ENCODE measurements at places on chromosomes 11 and 22. TPM values are rescaled to one million over a fixed set of nuclear protein-coding genes. Genes with fewer than 3 reads are reported as not detected.

DNA sequence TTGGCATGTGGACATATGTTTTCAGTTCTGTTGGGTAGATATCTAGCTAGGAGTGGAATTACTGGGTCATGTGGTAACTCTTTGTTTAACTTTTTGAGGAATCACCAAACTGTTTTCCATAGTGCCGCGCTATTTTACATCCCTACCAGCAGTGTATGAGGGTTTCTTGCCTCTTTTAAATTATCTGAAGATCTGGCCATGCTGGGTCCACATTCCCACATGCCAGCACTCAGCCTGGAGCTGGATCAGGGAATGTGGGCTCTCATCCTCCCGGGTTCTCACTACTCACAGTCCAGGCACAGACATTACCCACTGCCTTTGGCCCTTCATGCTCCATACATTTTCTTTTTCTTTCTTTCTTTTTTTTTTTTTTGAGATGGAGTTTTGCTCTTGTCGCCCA lies 44.6 kb downstream of the RBX1 start:
- DNase-seq, result no peak

- no peak for DNase-seq
Measured at GRCh38 chr11:115921986-115922385, 417.8 kb upstream of the CADM1 start.

DNA sequence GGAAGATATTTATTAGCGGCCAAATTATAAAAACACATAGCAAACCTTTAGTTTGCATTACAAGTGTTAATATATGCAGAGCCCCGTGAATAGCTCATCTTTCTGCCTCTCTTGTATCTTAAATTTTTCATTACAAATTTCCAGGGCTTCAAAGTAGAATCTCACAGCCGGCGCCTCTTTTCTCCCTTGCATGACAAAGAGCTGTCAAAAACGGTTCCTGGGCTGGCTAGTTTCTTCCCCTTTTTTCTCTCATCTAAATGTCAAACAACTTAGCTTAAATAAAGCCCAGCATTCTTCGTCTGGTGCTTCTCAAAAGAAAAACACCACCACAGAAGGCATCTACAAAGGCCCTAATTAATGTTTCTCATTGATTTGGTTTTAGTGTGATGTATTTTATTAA lies 253.0 kb downstream of the INSC start:
- DNase-seq, result no peak

GRCh38 chr11:129747071-129747470 lies 68.6 kb upstream of the TMEM45B start:
- no peak for DNase-seq

DNA sequence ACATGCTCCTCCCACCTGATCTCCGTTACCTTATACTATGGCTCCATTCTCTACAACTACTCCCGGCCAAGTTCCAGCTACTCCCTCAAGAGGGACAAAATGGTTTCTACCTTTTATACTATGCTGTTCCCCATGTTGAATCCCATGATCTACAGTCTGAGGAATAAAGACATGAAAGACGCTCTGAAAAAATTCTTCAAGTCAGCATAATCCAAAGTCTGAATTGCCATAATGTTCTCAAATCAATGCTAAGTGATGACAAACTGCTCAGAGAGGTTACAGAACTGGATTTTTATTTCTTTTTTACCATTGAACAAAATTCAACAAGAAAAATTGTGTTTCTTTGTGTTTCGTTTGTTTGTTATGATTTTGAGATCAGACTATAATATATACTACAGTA lies 7.6 kb downstream of the OR9G4 start:
- no peak for DNase-seq

DNA sequence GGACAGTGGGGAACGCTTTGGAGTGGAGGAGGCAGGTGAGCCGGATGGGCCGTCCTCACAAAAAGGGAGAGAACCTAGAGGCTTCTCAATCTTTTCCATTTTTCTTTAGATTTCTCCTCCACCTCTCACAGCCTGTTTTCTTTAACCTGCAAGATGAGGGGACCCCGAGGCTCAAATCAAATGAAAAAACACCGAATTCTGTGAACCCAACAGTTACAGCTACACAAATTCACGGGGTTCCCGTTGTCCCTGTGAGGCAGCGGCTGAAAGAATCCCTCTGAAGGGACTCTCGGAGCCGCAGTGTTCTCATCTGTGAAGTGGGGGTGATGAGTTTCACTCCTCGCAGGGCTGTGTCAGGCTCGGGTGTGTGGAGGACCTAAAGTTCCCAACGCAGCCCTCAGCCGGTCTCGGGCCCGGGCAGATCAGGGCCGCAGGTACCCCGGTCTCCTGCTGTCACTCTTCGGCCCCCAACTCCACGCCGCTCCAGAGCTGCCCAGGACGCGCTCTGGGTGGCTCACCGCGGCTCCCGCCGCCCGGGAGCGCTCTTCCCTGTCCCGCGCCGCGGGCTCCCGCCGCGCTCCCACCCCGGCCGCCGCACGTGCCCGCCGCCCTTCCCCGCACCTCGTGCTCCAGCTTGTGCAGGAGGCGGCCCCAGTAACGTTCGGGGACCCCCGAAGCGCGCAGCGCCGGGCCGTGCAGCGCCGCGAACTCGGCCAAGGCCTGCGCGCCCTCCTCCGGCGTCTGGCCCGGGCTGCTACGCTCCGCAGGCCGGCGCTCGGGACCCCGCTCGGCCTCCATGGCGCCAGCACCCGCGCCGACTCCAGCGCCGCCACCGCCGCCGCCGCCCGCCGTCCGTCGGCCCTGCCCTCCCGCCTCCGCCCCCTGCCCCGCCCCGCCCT lies at the start of gene TTLL12:
TTLL12 (minus strand) TSS at position 863 of the 899 bp plus-strand sequence; CDS start at position 798, 65 bp downstream.
- DNase-seq, result no peak

- no peak for DNase-seq
Measured at GRCh38 chr22:30028731-30029130, 51.5 kb upstream of the HORMAD2 start.

- no peak for DNase-seq
Measured at GRCh38 chr11:15970506-15971214, 385.7 kb downstream of the SOX6 start.

Gene SLC22A6
- total RNA-seq, result not detected

Gene FAT3
- total RNA-seq, result 0.41 TPM
